ENCODE measurements at places on chromosomes 13 and 19.

DNA sequence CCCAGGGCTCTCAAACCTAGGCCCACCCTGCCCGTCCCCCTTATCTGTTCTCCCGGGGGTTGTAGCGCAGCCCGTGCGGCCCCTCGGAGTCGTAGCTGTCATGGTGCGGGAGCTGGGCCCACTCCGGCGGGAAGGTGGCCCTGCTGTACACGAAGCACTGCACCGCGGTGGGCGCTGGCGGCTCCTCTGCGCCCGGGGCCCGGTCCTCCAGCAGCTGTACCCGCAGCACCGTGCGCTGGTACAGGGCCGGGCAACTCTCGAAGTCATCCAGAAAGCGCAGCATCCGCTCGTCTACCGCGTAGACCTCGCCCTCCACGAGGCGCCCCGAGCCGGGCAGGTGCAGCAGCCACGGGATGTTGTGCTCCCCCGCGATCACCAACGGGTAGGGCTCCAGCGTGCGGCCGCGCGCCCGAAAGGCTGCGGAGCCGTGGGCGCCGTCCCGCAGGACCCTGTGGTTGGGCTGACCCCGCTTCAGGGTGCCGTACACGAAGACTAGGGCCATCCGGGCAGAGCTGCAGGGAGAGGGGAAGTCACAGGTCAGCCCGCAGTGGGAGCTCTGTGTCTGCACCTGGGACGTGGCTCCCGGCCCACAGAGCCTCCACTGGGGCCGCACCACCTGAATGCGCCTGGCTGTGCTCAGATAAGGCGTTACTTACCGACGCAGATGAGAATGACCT, 56.4 kb downstream of the GGACT start:
- no peak for DNase-seq

GRCh38 chr19:34676697-34677385, at the start of gene SCGB2B2:
Gene SCGB2B2, minus strand, starts transcription at chr19:34677159. Its CDS starts 82,596 bp downstream, at chr19:34594563.
- no peak for DNase-seq

- no peak for DNase-seq
Observed at GRCh38 chr13:113589251-113589960, 4.9 kb downstream of the TFDP1 start.

- DNase-seq = no peak
Observed at GRCh38 chr13:44389060-44389666, 15.5 kb downstream of the SERP2 start.

- no peak for DNase-seq
Observed at GRCh38 chr19:4389064-4389375, 11.3 kb downstream of the SH3GL1 start.

- no peak for DNase-seq
Observed at GRCh38 chr19:1069009-1069779, 2.2 kb downstream of the ARHGAP45 start.

GRCh38 chr13:96783511-96783910, 210.8 kb downstream of the OXGR1 start:
- no peak for DNase-seq

DNA sequence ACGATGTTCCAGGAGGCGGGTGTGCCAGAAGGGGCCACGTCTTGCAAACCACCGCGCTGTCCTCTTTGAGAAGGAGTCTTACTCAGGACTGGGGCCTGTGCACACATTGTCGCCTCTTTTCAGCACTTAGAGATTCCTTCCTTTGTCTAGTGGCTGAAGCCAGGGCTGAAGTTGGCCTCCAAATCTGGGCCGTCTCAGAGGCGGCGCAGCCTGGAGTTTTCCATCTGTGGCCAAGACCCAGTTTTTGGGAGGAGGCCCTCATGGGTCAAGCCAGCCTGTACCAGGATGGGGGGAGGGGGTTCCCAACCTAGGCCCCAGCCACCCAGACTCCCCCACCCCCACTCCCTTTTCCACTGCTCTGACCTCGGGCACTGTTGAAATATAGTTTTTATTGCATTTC, 11.8 kb downstream of the ANO8 start:
- no peak for DNase-seq

GRCh38 chr19:57443121-57443696, 8.1 kb downstream of the ZNF749 start:
- DNase-seq = no peak

DNA sequence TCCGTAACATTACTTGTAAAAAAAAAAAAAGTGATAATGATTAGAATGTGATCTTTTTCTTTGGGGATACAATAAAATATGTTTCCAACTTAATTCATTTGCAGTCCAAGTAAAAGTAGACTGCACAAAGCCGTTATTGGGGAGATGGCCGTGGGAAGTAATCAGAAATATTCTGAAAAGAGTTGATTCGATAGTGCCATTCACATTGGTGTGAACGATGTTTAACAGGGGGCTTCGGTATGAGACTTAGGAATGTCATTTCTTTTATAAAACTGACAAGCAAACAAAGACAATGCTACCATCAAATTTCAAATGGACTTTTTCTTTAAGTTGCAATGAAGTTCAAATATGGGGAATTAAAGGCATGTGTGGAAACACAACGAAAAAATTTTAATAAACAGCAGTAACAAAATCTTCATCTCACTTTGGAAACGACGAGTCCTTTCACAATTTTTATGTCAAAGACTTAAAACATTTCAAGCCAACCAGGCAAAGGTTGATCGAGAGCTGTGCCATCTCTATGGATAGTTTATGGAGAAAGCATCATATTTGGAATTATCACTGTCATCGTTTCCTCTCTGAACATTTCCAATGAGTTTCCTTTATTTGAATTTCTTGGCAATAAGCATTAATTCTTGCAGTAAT, 1.7 kb upstream of the ZIC5 start:
- no peak for DNase-seq

Measured in stimulated activated CD8-positive, alpha-beta memory T cell treated with anti-CD3 and anti-CD28 coated beads, Interleukin-12 subunit alpha, Interleukin-12 subunit beta, amount 100 ng/mL, for 4 hours (primary cell).